Suppressor macrophage treated with lipopolysaccharide for 4 hours (primary cell): ENCODE measurements at places on chromosomes 6 and 20.

- DNase-seq = no peak
Observed at GRCh38 chr6:24778878-24779277, 4.1 kb downstream of the GMNN start.

GRCh38 chr20:1376007-1376406 lies 16.8 kb downstream of the FKBP1A start:
- DNase-seq = peak; percentile 69

- no peak for DNase-seq
Observed at GRCh38 chr6:3426927-3427686, 29.7 kb downstream of the SLC22A23 start.

DNA sequence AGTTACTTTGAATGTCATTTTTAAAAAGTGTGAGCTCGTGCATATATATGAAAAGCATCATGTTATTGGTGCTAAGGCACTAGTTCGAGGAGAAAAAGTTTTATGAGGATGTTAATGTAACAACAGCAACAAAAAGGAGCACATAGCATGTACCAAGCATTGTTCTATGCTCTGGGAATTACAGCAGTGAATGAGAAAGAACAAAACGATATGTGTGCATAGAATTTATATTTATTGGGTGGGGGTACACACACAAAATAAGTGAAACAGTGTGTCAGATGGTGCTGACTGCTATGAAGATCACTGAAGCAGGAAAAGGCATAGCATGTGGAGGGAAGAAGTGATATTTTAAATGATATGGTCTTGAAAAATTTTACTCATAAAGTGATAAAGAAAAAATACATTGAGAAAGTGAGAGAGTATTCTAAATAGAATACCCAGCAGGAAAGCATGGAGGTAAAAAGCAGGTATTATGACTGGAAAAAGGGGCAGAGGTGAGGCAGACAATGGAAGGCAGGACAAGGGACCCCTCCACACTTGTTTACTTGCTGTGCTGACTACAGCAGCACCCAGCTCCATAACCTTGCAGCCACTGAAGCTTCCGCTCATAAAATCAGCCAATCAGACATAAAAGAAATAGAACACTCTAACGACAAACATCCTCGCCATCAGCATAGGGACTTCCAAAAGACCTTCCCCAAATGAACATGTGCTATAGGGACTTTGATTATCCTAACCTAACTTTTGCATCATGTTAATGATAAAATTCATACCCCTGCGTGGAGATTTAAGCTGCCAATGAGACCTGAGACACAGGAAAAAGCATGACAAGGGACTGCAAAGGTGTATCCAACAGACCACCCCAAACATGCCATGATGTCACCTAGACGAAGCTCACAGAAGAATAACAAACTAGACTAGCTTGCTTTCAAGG lies 119.9 kb downstream of the HFE start:
- no peak for DNase-seq

DNA sequence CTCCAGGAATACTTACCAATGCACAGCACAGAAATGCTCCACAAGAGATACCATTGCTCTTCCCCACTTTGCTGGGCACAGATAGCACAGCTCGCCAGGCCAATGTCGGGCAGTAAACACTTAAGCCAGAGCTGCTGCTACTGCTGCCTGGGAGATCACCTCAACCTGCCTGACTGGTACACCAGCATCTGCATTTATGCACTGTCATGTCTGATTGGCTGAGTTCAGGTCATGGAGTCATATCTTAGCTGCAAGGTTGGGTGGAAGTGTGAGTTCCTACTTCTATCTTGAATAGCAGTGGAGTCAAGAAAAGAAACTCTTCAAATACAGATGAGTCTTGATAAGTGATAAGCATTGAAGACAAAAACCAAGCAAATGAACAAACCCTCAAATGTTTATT lies 10.9 kb upstream of the ADGRF4 start:
- no peak for DNase-seq

GRCh38 chr6:47655719-47656595 lies 42.4 kb upstream of the ADGRF4 start:
- no peak for DNase-seq

DNA sequence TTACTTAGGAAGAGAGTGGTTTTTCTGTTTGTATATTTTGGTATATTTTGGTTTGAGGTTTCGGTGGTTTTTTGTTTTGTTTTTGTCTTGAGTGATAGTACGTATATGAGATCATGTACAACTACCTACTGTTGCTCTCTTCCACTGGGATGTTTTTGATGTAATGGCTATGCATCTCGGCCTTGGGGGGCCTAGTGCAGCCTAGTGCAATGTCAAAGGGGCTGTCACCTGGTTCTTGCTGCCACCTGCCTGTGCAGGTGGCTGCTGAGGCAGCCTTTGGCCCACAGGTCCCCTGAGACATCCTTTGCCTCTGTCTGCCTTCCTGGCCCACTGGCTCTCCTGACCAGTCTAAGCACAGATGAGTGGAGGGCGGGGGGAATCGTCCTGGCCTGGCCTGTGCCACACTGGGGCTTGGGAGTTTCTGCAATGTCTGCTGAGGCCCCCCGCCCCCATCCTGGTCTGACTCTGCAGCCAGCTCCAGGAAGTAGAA lies 546.6 kb downstream of the CD83 start:
- DNase-seq = no peak

GRCh38 chr6:4613381-4613780 lies 162.8 kb upstream of the CDYL start:
- no peak for DNase-seq

GRCh38 chr6:134517145-134517658 lies 199.3 kb upstream of the SGK1 start:
- DNase-seq = peak; percentile 57

DNA sequence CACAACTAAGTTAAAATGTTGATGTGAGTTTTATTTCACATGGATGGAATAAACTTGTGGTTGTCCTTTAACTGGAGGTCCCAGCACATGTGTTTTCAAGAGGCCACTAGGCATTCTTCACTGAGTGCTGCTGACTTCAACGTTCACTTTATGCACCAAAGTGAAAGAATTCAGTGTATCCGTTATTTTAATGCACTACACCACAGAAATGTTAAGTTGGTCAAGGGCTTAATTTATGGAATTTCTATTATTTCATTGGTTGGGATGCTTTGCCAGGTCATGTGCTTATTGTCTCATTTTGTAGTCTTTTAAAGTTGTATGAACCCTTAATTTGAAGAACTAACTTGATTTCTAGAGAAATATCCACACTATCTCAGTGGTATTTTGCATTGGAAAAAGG lies 106.4 kb downstream of the PPP1R14C start:
- DNase-seq = no peak

GRCh38 chr20:37630166-37630565 lies 63.7 kb upstream of the CTNNBL1 start:
- no peak for DNase-seq

GRCh38 chr6:159853754-159854153 lies 37.0 kb upstream of the MAS1 start:
- DNase-seq = no peak

GRCh38 chr20:45095805-45096238 lies 5.1 kb downstream of the KCNS1 start:
- peak; percentile 69 for DNase-seq
